ENCODE measurements at places on chromosomes 11 and 22.
A peak's percentile ranks its signal among the peaks of the same experiment; 100 is the strongest.

DNA sequence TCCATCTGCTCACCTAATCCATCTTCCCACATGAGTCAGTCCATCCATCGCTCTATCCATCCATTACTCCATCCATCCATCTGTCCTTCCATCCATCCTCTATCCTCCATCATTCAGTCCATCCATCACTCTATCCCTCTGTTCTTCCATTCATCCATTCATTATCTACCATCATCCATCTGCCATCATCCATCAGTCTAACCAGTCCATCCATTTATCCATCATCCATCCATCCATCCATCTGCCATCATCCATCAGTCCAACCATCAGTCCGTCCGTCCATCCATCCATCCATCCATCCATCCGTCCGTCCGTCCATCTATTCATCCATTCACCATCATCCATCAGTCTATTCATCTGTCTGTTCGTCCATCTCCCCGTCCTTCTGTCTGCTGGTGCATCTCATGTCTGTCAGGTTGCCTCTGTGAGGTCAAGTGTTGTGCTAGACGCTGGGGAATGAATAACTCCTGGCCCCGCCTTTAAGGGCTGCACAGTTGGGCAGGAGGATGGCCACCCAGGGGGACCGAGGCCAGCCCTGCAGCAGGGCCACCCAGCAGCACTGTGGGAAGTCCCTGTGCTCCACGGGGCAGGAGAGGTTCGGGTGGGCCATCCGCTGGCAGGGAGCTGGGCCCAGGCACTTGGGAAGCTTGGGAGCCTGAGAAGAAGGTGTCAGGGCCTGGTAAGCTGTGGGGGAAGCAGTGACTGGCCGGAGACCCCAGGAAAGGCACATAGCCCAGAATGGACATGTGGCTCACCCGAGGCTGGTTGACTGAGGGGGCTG is 137.1 kb downstream of the CTTN start:
- no peak for DNase-seq

GRCh38 chr11:114088836-114089235 is 29.3 kb downstream of the ZBTB16 start:
- no peak for DNase-seq

DNA sequence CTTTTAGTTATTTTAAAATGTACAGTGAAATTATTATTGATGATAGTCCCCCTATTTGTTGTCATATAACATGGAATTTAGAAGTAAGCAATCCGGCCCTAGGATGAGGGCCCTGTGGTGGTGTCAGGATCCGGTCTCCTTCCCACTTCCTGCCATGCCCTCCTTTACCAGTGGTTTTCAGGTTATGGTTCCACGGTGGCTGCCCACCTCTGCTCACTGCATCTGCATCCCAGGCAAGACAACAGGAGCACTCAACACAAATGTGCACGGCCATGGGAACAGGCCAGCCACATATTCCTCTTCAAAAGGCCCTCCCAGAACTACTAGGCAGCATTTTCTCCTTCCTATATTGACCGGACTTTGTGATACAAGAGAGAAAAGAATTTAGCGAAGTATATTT is 1007.2 kb downstream of the TBC1D22A start:
- no peak for DNase-seq

DNA sequence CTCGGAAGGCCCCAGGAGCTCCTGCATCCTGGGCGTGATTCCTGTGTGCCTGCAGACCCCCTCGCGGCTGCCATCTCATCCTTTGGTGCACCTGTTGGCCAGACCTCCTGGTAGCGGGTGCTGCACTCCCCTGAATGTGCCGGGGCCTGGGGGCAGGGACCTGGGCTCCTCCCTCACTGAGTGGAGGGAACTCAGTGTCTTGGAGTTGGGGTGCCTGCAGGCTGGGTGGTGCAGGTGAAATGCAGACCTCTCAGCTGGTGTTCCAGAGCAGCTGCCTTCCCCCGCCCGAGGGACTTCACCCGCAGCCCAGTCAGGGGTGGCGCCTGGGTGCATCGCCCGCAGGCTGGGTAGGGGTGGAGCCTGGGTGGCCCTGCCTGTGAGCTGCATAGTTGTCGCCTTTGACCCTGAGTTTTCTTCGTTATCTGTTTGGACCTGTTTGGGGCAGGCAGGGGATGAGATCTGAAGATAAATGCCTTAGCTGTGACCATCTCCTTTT is 31.4 kb downstream of the LRP5 start:
- no peak for DNase-seq

- no peak for DNase-seq
Observed at GRCh38 chr22:19884954-19885751, 30.5 kb upstream of the GNB1L start.

- no peak for DNase-seq
Observed at GRCh38 chr11:96317571-96317970, 25.4 kb downstream of the MAML2 start.

DNA sequence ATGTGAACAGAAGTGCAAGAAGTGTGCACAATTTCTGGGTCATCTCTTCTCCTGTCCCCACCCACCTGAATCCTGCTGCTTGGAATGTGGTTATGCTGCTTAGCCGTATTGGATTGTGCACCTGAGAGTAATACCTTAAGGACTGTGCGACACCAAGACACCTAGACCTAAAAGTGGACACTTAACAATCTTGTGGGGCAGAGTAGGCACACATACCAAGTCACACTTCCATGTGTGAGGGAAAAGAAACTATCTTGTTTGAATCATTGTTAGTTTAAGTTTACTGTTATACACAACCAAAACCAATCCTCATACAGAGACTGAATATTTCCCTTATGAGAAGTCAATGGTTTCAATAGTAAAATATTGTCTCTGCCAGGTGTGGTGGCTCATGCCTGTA is 93.7 kb downstream of the CCDC83 start:
- no peak for DNase-seq

- DNase-seq, result no peak
Observed at GRCh38 chr22:38943201-38943600, 14.2 kb upstream of the APOBEC3A start.

GRCh38 chr22:28369854-28370253 is 309.8 kb downstream of the TTC28 start:
- DNase-seq, result no peak

DNA sequence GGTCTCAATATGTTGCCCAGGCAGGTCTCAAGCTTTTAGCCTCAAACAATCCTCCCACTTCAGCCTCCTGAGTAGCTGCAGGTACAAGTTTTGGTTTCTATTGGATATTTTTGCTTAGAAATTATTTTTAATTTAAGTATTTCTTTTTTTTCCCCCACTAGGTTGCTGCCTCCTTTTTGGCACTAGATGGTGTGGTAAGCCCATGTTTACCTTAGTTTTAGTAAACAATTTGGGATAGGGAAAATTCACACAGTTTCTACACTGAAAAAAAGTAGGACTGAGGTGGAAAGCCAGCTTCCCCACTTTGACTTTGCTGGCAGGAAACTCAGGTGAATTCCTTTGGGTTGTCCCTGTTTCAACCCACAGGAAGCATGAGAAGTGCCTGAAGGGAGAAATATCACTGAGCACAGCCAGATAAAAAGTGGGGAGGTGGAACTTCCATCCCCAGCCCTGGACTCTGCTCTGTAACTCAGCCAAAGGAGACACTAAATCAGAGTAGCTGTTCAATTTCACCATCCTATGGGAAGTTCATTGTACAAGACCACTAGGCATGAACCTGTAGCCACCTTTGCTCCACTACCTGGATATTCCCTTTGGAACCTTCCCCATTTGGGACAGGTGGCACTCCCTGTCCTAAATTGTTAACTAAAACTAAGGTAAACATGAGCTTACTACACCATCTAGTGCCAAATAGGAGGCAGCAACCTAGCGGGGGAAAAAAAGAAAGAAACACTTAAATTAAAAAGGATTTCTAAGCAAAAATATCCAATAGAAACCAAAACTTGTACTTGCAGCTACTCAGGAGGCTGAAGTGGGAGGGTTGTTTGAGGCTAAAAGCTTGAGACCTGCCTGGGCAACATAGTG is 154.4 kb upstream of the FAT3 start:
- DNase-seq, result no peak

- no peak for DNase-seq
Observed at GRCh38 chr11:3907590-3907989, 52.1 kb downstream of the STIM1 start.

DNA sequence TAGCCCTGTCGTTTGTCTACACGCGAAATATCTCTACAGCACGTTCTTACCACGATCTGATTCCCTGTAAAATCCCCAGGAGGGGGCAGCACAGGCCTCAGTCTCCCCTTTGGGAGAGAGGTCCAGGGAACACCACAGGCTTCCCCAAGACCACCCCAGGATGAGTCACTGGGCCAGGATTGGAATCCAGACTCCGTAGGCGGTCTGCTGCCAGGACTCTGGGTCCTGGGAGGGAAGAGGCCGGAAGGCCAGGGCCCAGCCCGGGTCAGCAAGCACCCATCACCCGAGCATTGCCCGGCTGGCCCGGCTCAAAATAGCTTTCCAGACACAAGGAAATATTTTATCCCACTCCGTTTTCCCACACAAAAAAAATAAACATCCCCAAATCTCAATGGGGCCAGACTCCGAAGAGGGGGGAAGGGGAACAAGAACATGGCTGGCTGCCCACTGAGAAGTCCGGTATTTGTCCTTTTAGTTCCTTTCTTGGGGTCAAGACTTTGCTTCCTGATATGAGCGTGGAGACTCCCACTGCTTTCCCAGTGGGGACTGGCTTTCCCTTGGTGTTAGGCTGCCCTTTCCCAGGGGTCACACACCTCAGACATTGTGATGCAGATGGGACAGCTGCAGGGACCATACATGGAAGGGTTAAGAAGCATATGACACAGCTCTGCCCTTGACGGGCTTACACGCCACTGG is 91.3 kb downstream of the LRRC32 start:
- peak; percentile 53 for DNase-seq
